NCI-H1694 (cell line): ENCODE measurements at places on chromosomes 11 and 22.

GRCh38 chr11:113059548-113059947 is 98.3 kb downstream of the NCAM1 start:
- DNase-seq: no peak

DNA sequence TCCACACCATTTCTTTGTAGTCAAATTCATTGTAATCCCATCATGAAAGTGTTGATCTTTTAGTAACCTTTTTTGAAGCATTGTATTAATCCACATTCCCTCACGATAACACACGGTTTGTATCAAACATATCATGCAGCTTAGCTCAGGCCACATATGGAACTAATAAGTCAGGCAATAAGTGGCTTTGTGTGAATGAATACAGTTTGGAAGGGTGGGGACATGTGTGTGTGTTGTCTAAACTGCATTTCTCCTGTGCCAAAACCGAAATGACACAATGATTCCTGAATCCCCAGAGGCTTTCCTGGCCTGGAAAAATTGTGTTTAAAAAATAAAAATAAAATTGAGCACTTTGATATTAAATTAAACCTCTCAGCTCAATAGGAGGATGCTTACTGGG is 98.3 kb downstream of the WNT11 start:
- DNase-seq: no peak

DNA sequence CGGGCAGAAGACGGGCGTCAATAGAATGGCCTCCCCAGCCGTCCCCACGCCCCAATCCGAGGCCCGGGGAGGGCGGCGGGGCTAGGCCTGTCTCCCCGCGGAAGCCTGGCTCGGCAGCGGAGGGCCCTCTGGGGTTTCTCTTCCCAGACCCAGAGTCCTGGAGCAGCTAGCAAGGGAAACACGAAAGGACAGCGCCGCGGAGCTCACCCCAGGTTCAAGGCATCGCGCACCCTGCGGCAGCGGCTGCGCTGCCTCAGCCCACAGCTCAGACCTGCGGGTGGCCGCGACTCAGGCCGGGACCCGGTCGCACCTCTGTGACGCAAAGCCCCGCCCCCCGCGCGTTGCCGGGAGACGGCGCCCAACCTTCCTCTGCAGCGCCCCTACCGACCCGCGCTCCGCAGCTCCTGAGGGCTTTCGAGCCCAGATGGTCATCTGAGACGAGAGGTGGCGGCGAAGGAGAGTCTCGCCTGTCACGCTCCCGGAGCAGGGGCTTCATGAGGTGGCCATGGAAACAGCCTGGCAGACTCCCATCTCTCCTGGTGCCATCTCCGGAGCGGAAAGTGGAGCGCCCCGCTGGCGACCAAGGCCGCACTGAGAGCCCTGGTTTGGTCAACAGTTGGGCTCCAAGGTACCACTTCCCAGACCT is at the start of gene RNF141:
RNF141 (minus strand) TSS at position 273 of the 646 bp plus-strand sequence. CDS start 7,029 bp downstream, outside the sequence.
- peak; percentile 64 for DNase-seq

- DNase-seq: no peak
These were observed 63.7 kb downstream of the MACROD1 start for GRCh38 chr11:64102005-64102738.

GRCh38 chr11:60422609-60423008 is 6.8 kb upstream of the MS4A5 start:
- DNase-seq: no peak

DNA sequence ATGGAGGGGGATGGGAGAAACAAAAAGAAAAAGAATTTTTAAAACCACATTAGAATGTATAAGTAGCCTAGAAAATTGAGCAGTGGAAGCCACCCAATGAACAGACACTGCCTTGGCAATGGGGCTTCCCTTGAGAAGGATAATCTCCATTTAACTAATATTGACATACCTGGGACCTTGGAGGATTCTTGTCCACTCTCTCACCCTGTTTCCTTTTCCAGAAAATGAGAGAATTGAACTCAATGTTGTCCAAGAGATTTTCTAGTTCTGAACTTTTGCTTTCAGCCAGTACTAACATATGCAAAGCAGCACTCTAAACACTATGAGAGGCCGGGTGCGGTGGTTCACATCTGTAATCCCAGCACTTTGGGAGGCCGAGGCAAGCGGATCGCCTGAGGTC is 524 bp downstream of the MS4A8 start:
- DNase-seq: no peak

DNA sequence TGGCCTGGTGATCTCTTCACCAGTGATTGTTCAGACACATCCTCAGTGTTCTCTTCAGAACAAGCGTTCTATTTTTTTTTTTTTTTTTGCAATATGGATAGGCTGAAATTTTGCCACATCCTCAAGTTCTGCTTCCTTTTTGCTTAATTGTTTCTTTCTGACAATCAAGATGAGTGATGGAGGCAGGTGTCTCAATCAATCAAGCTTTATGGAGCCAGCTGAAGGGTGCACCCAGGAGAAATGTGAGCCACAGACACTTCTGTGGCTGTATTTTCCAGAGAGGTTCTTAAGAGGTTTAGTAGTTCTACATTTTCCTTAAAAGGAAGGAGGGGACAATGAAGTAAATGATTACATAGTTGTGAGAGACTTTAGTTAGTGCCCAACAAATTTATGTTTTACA is 43.9 kb upstream of the ASPHD2 start:
- DNase-seq: no peak

DNA sequence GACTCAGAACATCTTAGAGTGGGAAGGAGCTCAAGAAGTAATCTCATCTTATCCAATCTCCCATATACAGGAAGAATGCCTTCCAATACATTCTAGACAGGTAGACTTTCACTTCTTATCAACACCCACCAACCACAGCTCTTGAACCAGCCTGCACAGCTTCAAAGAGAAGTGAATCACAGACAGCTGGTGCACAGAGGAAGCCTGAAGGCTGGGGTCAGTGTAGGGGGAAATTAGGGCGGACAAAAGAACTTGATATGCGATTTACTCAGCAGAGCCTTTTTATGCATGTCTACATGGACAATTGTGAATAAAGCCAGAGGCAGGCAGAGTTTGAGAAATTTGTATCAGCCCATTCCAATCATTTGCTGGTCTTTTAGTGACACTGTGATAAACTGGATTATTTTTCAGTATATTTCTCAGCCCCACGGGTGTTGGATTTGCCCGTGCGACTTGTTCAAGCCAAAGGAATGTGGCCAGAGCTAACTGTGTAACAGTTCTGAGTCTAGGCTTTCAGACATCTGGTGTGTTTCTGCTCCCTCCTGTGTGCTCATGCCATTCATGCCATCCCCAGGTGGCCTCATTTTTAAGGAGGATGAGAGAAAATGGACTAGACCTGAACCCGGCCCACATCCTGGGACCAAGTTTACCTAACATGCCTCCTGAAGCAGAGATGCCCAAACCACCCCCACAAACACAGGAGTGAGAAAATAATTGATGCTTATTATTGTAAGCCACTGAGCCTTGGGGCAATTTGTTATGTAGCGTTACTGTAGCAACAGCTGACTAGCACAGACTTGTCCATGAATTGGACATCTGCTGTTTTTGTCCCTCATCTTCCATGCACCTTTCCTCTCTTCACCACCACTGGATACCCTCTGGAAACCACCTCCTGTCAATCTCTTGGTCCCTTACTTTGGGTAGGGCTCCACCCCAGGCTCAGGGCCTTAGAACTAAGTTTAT is 137.5 kb upstream of the HSD17B12 start:
- no peak for DNase-seq

DNA sequence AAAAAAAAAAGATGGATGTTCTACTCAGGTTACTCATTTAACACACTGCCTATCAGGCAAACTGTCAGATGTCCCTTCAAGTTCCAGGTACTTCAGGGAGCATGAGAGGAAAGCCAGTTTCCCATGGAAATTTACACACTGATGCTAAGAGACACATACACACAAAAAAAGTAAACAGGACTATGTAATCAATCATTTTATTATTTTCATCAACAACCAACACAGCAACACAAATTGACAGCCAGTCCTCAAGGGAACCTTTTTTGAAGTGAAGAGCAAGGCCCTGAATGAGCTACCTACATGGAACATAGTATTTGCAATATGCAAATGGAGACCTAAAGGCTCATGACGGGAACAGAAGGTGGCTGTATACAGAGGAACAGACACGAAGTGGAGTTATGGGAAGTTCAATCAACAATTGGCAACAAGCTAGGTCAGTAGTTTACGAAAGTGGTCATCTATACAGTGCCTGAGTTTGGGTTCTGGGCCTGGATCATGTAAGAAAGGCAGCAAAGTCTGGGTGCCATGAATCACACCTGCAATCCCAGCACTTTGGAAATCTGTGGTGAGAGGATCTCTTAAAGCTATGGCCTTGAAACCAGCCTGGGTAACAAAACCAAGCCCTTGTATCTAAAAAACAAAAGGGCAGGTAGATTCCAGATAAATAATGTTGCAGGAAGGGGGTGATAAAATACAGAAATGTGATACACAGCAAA is 12.6 kb upstream of the WDR74 start:
- DNase-seq: no peak

GRCh38 chr11:32137869-32138268 is 47.0 kb downstream of the RCN1 start:
- no peak for DNase-seq
